Body of pancreas (tissue), 4 donors: ENCODE measurements at places on chromosomes 5 and 9. TPM values are rescaled to one million over a fixed set of nuclear protein-coding genes. Genes with fewer than 3 reads are reported as not detected.

The LAMC3 gene
- total RNA-seq = 16.8 TPM

The C7 gene
- 288 TPM for total RNA-seq

The HMCN2 gene
- total RNA-seq = 3.6 TPM

The CDKN2B gene
- 6.0 TPM for total RNA-seq

GRCh38 chr9:83538172-83538889, at the start of gene FRMD3:
Gene FRMD3, minus strand, starts transcription at chr9:83538401. Its CDS starts 170 bp downstream, at chr9:83538231.
- H3K27ac ChIP-seq = peak within 1 kb of the TSS; percentile 76
- H3K27me3 ChIP-seq = no peaks in the 10 kb centered on the region
- peak; percentile 85 for DNase-seq
- peaks cover 23% of the 10 kb centered on the region for H3K4me1 ChIP-seq
- no peak within 1 kb of the TSS for H3K4me3 ChIP-seq

DNA sequence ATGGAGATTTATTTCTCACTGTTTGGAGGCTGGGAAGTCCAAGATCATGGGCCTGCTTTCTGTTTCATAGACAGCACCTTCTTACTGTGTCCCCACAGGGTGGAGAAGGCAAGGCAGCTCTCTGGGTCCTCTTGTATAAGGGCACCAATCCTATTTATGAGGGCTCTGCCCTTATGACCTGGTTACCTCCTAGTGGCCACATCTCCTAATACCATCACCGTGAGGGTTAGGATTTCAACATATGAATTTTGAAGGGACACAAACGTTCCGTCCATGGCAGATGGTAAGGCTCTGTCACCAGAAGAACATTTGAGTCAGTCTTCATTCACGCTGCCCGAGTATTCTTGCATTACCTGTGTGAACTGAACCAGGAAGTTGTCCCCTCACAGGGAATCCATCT, 48.4 kb downstream of the ANKRD33B start:
- no peak for DNase-seq
- H3K27me3 ChIP-seq = no peaks in the 10 kb centered on the region
- no peaks in the 10 kb centered on the region for H3K4me1 ChIP-seq
- no peaks in the 10 kb centered on the region for H3K36me3 ChIP-seq

DNA sequence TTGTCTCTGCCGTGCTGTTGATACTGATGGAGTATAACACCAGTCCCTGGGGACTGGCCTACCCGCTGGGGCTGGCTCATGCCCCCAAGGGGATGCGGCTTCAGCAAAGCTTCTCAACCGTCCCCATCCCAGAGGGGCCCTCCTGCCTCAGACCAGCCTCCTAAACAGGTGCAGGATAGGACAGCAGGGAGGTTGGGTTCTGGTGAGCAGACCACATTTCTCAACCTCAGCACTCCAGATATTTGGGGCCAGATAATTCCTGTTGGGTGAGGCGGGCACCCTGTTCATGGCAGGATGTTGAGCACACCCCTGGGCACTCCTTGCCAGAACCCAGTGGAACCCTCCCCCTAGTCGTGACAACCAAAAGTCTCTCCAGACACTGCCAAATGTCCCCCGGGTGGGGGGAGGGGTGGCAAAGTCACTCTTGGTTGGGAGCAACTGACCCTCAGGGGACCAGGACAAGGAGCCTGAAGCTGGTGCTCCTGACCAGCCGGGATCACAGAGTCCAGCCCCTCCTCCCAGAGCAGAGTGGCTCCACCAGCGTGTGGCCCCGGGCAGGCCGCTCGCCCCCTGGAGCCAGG, 107.8 kb downstream of the ZNF354C start:
- DNase-seq = peak; percentile 10
- H3K27ac ChIP-seq = no peak overlapping the region
- H3K4me1 ChIP-seq = peaks cover 10% of the 10 kb centered on the region
- no peaks in the 10 kb centered on the region for H3K27me3 ChIP-seq
- H3K4me3 ChIP-seq = no peak overlapping the region

- H3K4me3 ChIP-seq = no peak overlapping the region
- H3K4me1 ChIP-seq = no peaks in the 10 kb centered on the region
- no peak overlapping the region for H3K27ac ChIP-seq
- DNase-seq = no peak
Measured at GRCh38 chr9:109737295-109737694, 42.7 kb upstream of the PALM2AKAP2 start.

DNA sequence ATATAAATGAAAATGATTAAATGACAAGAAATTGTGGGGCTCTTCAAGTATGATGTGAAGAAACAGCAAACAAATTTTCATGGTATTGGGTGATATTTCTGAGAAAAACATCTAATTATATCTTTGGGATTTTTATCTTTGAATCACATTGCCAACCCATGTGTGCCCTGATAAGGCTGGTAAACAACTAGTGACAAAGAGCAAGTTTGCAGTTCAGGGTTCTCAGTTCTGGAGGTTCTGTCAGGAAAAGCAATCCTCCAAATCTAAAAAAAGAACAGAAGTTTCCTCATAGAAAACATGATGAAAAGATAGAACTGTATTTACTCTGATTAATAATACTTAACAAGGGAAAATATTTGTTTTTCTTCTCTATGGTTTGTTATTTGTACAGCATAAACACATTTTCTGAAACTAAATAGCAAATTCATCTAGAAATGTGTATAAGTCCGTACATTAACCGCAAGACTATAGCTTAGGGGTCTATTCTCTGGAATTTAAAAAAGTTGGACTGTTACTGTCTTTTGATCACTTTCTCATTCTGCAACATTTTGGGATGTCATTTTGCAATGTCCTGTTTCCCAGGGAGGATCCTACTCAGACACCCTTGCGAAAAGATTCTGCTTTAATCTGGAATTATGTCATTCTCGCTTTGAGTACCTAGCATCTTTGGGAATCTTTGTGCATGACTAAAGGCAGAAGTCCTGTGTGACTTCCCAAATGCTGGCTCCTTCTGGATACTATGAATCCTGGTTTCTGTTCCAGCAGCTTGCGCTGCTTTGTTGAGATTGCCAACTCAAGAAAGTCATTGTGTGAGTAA, 308.5 kb downstream of the ADGRV1 start:
- H3K27me3 ChIP-seq = no peaks in the 10 kb centered on the region
- H3K4me1 ChIP-seq = peaks cover 8% of the 10 kb centered on the region
- H3K36me3 ChIP-seq = no peaks in the 10 kb centered on the region
- H3K4me3 ChIP-seq = no peak overlapping the region

- H3K4me1 ChIP-seq = peaks cover 13% of the 10 kb centered on the region
- H3K36me3 ChIP-seq = no peaks in the 10 kb centered on the region
- no peak overlapping the region for H3K4me3 ChIP-seq
Measured at GRCh38 chr9:75926385-75926784, 35.9 kb downstream of the PCSK5 start.

DNA sequence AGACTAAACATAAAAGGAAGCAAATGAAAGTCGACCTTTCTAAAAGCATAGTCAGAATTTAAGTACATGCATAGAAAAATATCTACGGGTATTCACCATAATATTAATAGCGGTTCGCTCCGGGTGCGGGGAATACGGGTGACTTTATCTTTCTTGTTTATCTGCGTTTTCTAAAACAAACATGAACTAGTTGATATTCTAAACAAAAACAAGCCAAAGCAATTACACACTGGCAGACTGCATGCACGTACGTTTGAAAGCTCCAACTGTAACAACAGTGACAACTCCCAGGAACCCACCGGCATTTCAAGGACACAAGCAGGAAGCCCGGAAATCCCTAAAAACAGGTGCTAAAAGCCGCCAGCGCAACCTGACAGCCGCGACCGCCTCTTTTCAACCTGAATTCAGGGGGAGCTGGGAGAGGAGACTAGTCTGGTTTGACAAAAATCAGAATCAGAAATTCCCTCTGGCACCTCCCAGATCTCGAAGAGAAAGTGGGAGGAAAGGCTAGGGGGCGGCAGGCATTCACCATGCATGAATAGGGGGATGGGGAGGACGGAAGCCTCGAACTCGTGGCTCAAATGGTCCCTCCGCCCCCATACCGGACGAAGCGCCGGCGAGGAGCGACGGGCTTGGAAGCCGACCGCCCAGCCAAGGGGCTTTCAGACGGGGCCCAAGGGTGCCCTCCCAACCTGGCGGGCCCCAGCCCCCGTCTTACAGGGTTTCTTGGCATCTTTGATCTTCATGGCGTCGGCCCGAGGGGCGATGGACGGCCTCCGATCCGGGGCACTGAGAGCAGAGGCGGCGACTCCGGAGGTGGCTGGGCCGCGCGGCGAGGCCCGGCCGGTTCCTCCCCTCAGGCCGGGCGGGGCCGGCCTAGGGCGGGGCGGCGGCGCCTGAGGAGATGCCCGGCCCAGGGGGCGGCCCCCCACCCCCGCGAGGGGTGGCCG, at the start of gene PANK3:
TSS of gene PANK3 (minus strand) at position 831 of the 950 bp plus-strand sequence. CDS start at position 746, 85 bp downstream.
- no peaks in the 10 kb centered on the region for H3K36me3 ChIP-seq
- peak within 1 kb of the TSS; percentile 77 for H3K4me3 ChIP-seq
- H3K27me3 ChIP-seq = no peaks in the 10 kb centered on the region
- no peak for DNase-seq

GRCh38 chr5:92222449-92222848, 839.3 kb upstream of the ARRDC3 start:
- no peaks in the 10 kb centered on the region for H3K36me3 ChIP-seq
- H3K27me3 ChIP-seq = no peaks in the 10 kb centered on the region
- no peak overlapping the region for H3K27ac ChIP-seq
- H3K4me1 ChIP-seq = no peaks in the 10 kb centered on the region
- no peak overlapping the region for H3K4me3 ChIP-seq

GRCh38 chr5:74184649-74185048, 455.9 kb downstream of the ENC1 start:
- no peaks in the 10 kb centered on the region for H3K4me1 ChIP-seq
- H3K4me3 ChIP-seq = no peak overlapping the region
- no peak for DNase-seq
- no peaks in the 10 kb centered on the region for H3K27me3 ChIP-seq
- no peak overlapping the region for H3K27ac ChIP-seq

DNA sequence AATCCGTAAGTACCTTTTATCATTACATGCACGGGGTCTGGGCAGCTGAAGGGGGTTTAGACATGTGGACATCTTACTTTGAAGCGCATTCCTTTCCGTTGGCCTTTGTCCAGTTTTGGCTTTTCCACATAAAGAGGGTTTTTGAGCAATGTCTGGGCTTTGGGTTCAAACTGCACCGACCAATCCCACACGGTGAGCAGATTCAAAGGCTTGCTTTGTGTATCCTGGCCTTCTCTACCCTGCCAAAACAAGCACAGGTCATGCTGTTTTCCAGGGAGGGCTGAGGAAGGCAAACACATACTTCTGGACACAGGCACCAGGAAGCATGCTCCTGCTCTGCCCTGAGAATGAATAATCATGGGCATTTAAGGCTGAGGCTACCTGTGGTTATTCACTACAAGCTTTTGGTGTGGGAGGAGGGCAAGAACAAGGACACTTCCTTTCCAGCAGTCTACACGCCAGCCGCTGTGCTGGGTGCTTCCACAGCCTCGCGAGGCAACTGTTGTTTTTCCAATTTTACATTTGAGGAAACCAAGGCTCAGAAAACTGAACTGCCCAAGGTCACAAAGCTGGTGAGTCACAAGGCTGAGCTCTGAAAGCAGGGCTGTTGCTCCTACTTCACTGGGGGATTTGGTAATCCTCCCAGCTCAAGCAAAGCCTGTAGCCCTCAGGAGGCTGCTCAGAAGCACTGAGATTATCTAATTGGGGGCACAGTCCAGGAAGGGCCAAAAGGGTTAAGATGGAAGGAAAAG, 59.8 kb upstream of the GOLPH3 start:
- H3K36me3 ChIP-seq = no peaks in the 10 kb centered on the region
- peak overlapping the region; percentile 87 for H3K27ac ChIP-seq
- no peaks in the 10 kb centered on the region for H3K27me3 ChIP-seq
- H3K4me3 ChIP-seq = no peak overlapping the region
- peak; percentile 68 for DNase-seq
